ENCODE measurements at places on chromosomes 6 and 20.

DNA sequence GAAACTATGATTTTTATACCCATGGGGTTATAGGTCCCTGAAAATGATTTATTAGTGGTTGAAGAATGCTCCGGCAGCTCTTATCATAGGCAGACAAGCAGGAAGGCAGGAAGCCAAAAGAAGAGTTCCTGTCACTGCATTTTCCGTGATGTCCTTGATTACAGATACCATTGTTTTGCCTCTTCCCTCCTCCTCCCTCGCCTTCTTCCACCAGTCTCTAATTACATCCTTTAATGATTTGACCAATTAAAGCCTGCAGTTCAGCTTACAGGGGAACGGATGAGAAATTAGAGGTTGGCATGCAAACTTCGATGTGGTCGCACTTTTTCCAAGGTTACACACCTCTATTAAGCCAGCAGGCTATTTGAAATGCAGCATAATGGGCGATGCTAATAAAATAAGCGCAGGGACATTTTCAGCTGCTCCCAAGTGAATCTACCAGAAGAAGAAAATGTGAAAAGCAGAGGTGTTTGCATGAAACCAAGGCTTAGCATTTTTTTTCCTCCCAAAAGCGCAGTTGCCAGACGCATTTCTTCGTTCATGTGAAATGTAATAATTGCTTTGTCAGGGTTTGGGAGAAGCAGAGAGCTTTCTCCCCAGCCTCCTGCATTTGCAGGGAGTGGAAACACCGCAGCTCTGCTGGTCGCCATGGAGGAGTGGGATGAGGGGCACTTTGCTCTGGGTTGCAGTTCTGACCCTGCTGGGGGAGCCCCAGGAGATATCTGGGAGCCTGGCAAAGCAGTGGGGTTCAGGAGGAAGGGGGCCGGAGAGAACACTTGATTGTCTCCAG, 6.0 kb downstream of the NOX3 start:
- DNase-seq, result no peak

DNA sequence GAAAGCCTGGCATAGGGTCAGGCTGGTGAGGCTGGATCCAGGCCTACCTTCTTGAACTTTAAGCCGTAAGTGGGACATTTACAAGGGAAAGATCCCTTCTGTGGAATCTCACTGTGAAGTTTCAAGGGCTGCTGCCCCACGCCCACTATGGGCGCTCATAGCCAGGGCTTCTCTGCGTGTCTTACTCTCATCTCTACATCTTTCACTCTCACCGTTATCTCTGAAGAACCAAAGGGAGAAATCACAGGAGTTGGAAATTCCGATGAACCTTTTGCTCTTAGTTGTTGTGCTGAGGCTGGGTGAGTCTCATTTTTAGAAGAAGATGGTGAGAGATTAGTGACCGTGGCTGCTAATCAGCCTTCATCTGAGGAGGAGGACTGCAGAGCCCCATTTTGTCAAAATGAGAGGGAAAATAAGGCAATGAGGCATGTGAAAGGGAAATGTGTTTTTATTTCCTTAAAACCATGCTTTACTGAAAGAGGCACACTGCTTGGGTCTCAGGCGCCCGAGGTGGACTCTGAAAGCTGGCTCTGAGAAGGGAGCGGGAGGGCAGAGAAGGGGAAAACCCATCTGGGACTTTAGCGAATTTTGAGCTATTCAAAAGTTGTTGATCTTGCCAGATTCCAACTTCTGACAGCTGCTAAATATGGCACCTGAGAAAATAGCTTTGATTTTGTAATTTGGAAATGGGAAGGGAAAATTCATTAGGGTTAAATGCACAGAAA, 301.5 kb downstream of the CLIC5 start:
- DNase-seq, result no peak

GRCh38 chr20:43358811-43359210, 98.9 kb upstream of the SRSF6 start:
- DNase-seq, result no peak

GRCh38 chr6:155452576-155452975, 3.1 kb downstream of the NOX3 start:
- no peak for DNase-seq

- no peak for DNase-seq
Measured at GRCh38 chr6:22073516-22074198, 223.2 kb downstream of the PRL start.

- DNase-seq, result no peak
Measured at GRCh38 chr20:61933951-61934715, 131.5 kb downstream of the TAF4 start.

Measured in cardiac muscle cell (in vitro differentiated cells and primary cell).